ENCODE measurements at places on chromosomes 7 and 10.
A peak's percentile ranks its signal among the peaks of the same experiment; 100 is the strongest.

DNA sequence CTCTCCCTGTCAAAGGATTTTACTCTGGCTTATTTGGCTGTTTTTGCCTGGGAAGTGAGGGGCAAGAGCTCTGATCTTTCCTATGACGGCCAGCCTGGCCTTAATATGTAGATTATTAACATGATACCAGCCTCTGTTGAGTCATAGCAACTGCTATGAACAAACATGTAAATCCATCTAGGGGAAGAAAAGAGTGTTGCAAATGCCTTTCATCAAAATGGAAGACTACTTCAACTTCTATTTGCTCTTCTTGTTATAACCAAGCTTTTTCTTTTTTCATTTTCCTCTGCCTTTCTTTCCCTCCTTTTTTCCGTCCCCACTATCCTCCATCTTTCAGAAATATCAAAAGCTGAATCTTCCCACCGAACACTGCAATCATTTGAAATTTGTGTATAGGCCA, 46.6 kb downstream of the BTRC start:
- no peak for DNase-seq

DNA sequence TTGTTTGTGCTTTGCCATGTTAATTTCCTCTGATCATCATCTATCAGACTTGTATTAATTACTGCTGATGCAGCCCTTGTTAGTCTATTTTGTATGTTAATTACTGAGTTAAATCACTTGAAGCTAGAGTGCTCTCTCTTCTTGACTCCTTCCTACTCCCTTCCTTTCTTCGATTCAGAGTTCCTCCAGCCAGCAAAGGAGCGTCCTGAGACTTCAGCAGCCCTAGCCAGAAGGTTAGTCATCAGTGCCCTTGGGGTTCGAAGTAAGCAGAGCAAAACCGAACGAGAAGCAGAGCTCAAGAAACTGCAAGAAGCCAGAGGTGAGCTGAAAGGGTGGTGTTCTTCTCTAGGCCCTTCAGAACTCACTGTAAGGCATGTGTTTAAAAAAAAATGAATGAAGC, 32.1 kb downstream of the LOXL4 start:
- DNase-seq: no peak

DNA sequence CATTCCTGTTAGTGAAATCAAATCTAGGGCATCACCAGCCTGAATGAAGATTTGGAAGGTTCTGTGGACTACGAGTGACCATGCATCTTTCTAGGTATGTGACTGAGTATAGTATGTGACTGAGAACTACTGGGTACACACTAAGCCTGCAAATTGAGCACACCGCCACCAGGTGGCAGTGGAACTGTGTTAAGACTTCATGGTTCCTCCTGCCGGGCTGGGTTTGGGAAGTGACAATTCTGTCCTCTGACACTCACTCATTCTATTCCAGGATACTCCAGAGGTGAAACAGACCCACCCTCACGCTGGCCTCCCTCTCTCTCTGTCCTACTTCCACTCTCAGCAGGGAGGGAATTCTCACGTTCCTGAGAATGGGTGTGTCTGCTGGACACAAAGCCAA, 84.0 kb upstream of the TMEM248 start:
- peak; percentile 25 for DNase-seq

DNA sequence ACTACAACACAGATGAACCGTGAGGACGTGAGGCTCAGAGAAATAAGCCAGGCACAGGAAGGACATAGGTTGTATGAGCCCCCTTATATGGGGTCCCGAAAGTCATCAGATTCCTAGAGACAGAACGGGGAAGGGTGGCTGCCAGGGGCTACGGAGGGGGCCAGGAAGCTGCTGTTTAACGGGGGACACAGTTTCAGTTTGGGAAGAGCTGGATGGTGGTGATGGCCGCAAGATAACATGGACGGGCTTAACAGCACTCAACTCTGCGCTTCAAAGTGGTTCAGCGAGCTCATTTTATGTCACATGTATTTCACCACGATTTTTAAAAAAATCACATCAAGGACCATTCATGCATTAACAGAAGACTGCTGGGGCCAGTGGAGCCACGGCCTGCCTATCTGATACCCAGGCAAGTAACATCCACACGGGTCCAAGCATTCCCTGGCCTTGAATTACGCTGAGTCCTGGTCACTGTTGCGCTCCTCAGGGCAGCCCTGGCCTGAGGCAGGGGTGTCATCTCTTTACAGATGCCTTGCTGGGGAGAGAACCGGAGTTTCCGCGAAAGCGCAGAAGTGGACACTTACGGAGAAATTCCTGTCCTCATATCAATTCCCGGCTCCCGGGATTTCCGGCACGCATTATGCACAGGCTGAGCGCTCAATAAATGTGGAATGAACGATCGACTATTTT, 1.5 kb downstream of the CARD11 start:
- DNase-seq: no peak

- DNase-seq: no peak
Observed at GRCh38 chr10:72244573-72245038, 28.5 kb upstream of the ASCC1 start.

DNA sequence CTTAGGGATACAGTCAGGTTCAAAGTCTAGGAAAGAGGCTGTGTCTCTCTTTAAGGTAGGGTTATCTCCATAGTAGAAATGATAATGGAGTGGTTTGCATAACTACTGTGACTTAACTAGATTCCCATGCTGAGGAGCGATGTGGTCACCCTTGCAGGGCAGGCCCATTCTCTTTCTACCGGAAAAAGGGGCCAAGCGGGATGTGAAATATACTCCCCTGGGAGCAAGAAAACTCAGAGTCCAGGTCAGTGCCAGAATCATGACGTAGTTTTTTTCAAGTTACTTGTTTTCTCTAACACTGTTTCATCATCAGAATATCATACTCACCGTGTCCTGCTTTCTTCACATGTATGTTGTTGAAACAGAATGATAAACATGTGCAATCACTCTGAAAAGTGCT, 649.0 kb upstream of the ANKRD30A start:
- no peak for DNase-seq

DNA sequence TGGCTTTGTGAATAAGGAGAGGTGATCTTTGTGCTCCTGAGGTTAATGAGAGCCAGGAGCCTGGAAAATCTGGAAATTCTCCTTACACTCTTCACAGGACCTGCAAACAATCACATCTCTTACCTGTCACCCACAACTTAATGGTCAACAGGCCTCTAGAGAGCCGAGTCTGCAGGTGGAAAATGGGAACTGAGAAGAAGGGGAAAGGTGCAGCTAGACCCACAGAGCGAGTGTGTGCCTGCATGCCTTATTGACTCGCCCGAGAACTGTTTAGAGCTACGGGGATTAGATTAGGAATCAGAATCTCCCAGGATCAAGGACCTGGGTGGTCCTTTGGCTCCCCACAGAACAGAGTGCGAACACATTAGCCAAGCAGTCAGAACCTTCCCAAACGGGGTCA, 329.6 kb downstream of the PTEN start:
- DNase-seq: no peak
